Myocyte (in vitro differentiated cells): ENCODE measurements at places on chromosomes 11 and 22.

- peak; percentile 21 for DNase-seq
Measured at GRCh38 chr22:49825436-49825835, 2.2 kb downstream of the BRD1 start.

- no peak for DNase-seq
Measured at GRCh38 chr22:35661464-35661863, 13.2 kb downstream of the APOL6 start.

- peak; percentile 75 for DNase-seq
Measured at GRCh38 chr11:111978028-111978771, 41.1 kb downstream of the DIXDC1 start.

- DNase-seq, result peak; percentile 38
Measured at GRCh38 chr11:76041208-76041607, 165.1 kb downstream of the WNT11 start.

- DNase-seq, result no peak
Measured at GRCh38 chr11:44701276-44701675, 25.5 kb upstream of the TSPAN18 start.

GRCh38 chr11:43212279-43212678 is 99.5 kb upstream of the API5 start:
- DNase-seq, result no peak

- DNase-seq, result no peak
Measured at GRCh38 chr22:42077486-42078125, 1.9 kb upstream of the SMDT1 start.

GRCh38 chr11:119421941-119422808 is 797 bp downstream of the THY1 start:
- DNase-seq, result no peak

- DNase-seq, result no peak
Measured at GRCh38 chr11:17273668-17274282, 2.8 kb upstream of the NUCB2 start.

DNA sequence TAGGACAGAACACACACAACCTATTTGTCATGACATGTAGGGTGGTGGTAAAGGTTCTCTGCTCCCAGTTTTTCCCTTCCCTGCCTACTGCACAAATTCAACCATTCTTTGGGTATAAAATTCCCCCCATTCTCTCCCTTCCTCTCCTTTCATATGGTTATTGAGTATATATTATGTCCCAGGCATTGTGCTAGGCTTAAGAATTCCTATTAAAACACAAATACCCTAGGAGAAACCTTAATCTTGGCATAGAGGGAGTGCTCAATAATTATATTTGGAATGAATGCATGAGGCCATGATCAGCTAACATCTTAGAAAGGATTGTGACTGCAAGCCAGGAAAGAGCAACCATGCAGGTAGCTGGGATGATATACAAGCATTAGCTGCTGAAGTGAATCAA is 120.4 kb upstream of the MTMR2 start:
- no peak for DNase-seq

DNA sequence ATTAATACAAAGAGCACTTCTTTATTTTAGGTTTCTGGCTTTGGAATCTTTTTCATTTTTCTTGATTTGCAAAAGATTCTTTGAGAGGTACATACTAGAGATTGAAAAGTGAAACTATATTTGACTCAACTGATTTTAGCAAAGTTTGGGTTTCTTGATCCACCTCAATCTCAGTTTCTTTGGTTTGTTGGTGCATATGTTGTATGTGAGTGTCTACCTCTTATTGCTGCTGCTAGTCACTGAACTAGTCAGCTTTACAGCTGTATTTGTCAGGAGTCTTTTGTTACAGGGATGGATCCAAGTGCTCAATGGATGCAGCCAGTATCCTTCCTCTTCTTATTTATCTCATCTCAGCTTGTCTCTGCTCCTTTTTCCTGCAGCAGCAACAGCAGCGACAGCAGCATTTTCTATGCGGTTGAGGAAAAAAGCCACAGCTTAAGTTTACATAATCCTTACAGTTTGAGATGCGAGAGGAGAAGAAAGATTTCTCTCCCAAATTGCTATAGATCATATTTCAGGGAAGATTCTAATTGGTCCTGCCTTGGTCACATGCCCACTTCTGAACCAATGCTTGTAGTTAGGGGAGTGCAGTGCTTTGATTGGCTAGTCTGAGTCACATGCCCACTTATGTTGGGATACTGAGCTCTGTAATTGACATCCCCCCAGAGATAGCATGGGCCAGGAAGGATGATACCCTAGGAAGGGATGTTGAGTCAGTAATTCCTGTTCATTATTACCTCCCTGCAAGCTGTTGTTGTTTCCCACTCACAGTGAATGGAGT is 10.0 kb upstream of the ZNRF3 start:
- peak; percentile 57 for DNase-seq

DNA sequence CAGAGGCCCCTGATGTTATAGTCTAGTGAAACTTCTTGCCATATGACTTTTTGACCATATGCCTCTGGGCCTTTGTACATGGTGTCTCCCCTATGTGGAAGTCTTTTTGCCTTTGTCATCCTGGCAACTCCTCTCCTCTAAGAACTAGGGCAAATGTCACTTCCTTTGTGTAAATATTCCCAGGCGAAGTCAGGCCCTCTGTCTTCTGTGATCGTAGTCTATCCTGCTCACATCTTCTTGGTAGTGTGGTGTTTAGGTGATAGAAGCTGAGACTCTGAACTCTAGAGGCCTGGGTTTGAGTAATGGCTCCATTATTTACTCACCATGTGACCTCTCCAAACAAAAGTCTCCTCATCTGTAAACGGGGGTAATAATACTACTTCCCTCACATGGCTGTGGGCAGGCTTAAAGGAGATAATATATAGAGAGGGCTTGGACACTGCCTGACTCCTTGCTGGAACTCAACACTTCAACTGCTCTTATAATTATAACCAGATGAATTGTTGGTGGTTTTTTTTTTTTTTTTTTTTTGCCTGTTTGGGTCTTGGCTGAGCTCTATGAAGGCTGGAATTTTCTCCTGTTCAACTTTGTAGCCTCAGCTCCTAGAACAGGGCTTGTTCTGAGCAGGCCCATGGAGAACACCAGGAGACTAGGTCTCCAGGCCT is 43.8 kb downstream of the INSC start:
- peak; percentile 10 for DNase-seq

GRCh38 chr22:33347002-33347401 is 288.8 kb upstream of the SYN3 start:
- no peak for DNase-seq

DNA sequence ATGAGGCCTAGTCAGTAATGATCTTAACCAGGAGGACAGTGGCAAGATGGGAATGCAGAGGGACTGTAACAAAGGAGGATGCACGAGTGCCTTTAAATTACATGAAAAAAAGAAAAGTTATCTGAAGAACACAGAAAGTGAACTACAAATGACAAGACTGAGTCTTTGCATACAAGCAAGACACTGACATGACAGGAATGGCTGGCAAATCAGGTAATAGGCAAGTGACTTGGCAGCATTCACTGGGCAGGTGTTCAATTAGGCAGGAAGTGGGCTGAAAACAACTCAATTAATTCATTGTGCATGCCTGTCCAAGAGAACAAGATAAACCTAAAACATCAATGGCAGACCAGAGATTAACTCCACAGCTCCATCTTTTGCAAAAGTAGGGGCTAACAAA is 24.0 kb downstream of the SMCO4 start:
- no peak for DNase-seq

DNA sequence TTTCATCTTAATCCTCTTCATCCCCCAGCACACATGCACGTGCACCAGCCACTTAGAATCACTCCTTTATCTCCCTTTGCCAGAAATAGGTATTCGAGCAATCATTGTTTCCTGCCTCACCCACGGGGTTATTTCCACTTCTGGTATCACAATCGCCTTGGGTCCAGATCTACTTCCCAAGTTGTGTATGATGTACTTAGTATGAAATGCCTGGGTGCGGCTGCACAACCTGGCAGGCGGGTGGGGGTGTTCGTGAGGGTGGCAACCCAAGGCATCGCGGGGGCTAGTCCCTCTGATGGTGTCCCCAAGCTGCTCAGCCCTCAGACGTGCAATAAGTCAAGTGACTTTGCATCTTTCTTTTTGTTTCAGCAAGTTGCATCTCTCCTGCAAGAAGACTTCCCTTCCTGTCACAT is 475.6 kb downstream of the MIAT start:
- DNase-seq, result no peak

DNA sequence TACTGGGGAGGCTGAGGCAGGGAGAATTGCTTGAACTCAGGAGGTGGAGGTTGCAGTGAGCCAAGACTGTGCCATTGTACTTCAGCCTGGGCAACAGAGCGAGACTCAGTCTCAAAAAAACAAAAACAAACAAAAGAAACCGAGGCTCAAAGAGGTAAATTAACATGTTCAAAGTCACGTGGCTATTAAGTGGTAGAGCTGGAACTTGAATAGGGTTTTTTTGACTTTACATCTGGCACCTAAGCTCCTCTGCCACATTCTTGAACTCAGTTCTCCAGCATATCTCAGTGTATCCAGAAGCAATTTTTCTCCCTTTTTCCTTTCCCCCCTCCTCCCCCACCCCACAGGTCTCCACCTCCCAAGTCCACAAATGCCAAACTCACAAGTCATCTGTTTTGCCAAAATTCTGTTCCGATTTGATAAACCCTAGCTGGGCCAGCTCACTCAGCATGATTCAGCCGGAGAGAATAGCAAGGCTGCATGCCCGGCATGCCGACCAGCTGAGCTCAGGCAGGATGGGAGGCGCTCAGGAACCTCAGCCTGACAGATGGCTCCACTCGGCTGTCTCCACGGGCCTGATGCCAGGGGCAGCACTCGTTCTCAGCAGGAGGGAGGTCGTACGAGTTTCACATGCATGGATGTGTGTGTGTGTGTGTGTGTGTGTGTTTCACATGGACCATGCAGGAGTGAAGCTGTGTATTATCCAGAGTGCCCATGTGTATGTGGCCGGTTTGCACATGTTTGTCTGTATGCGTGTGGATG is 63.2 kb upstream of the RRAS2 start:
- peak; percentile 99 for DNase-seq

GRCh38 chr11:58576887-58577471 is 1.3 kb upstream of the LPXN start:
- peak; percentile 58 for DNase-seq

GRCh38 chr22:40855071-40855978 is 1.1 kb downstream of the ST13 start:
- DNase-seq, result peak; percentile 24

DNA sequence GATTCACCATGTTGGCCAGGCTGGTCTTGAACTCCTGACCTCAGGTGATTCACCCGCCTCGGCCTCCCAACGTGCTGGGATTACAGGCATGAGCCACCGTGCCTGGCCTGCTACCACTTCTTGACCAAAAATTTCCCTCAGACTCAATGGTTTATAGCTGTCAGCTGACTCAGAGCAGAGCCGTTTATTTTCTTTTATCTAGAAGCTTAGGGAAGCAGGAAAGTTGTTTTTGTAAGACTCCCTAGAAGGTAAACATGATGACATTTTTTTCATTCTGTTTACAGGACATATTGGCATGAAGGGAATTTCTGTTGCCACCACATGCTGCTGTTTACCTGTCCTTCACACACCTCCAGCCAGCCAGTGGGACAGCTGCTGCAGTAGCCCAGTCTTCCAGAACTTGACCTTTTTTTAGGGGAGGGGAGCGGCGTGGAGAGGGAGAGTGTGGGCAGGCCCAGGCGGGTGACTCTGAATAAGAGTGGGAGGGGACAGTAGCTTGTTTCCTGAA is 56.1 kb upstream of the PTPRJ start:
- no peak for DNase-seq

DNA sequence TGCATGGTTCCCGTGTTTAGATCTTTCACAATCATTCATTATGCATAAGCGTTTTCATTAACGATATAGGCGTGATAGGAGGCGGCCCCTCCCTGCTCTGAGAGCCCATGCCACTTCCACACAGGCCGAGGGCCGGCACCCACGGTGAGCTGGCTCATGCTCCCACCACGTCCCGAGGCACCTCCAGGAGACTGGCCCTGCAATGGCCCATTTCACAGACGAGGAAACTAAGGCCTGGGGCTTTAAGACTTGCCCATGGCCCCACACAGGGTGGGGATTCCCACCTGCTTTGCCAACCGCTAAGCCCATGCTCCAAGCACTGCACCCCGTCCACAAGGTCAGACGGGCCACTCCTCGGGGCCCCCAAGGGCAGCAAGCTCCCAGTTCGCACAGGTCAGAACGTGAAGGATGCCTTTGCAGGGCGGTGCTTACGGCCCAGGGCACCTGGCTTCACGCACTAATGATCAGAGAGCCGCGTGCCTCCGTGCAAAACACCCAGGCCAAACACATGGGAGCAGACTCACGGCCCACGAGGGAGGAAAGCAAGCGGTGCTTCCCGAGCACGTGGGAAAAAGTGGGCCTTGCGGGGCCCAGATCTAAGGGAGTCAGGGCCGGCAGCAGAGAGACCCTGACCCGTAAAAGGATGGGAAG is 8.3 kb downstream of the OSBPL5 start:
- no peak for DNase-seq

GRCh38 chr11:57453543-57454177 is 6.7 kb upstream of the RTN4RL2 start:
- DNase-seq, result no peak

DNA sequence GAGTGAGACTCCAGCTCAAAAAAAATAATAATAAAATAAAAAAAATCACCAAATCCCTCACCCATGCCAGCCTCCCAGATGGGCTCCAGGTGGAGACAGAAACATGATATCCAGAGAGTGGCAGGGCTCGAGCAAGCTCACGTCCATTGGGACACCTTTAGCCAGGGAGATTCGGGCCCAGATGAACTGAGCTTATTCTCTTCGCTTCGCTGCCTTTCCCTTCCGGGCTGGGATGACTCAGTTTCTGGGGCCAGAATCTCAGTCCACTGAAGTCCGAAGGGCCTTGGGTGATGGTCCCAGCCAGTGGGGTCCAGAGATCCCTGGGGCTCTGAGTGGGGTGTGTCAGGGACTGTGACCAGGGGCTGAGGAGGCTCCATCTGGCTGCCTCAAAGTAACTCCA is 23.0 kb upstream of the MYEOV start:
- no peak for DNase-seq

- no peak for DNase-seq
Measured at GRCh38 chr11:119469506-119469905, 46.5 kb upstream of the THY1 start.

- DNase-seq, result no peak
Measured at GRCh38 chr11:34631737-34632104, 10.8 kb downstream of the EHF start.

DNA sequence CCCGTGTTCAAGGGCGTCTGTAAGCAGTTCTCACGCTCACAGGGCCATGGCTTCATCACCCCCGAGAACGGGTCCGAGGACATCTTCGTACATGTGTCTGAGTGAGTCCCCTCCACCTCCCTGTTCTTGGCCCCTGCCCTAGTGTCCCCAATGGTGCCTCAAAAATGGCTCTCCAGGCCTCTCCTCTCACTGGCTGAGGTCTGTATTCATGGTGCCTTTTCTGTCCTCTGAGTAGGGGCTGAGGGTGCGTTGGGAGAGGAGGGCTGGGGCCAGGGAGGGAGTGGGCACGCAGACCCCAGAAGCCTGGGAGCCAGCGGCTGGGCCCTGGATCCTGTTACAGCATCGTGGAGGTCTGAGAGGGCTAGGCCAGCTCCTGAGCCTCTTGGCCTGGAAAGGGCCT is 12.9 kb downstream of the CSDC2 start:
- DNase-seq, result no peak
